ENCODE measurements at places on chromosomes 12 and 14. TPM values are rescaled to one million over a fixed set of nuclear protein-coding genes. Genes with fewer than 3 reads are reported as not detected.

The P2RX2 gene
- not detected for total RNA-seq

The MANSC4 gene
- 0.65 TPM for total RNA-seq

The CACNA1C gene
- total RNA-seq, result not detected

The MYO1H gene
- total RNA-seq, result not detected

The INHBC gene
- not detected for total RNA-seq

The GSC gene
- not detected for total RNA-seq

The ALX1 gene
- total RNA-seq, result 3.4 TPM

The MGP gene
- 284 TPM for total RNA-seq

The TUNAR gene
- total RNA-seq, result not detected

The KRT73 gene
- total RNA-seq, result not detected

Data from endothelial cell of umbilical vein (primary cell).